ENCODE measurements at places on chromosomes 7 and 10.
A peak's percentile ranks its signal among the peaks of the same experiment; 100 is the strongest.

DNA sequence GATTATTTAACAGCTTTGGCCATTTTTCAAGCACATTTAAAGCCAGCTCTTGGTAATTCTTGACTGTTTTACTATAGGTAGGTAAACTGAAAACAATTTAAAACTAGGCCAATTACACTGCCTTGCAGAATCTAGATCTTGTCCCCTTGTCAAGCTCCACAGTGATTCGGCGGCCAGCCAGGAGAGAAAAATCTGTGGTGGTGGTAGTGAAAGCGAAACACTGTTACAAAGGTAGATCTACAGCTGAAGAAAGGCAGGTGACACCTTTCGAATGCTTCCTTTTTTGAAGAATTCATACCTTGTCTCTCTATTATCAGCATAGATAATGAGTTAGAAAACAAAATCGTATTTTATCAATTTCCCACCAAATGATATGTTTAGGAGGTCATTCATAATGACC, 218.3 kb downstream of the POU6F2 start:
- DNase-seq = no peak

DNA sequence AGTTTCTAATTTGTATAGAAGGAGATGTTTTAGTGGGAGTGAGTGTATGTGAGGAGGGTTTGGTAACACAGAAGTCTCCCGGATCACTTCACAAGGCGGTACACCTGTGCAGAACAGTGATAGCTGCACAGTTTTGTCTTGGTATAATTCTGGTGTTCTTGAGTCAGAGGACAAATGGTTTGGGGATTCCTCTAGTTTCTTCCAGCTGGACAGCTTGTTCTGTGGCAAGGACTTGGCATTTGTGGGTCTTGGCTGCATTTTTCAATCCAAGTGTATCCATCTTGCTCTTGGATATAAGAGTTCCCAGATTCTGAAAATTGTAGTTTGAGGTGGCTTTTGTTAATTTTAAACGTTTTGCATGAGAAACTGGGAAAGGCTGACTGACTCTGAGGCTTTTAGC, 135.7 kb downstream of the AHR start:
- no peak for DNase-seq

- no peak for DNase-seq
Observed at GRCh38 chr10:121188005-121188404, 336.8 kb downstream of the WDR11 start.

GRCh38 chr10:13970236-13970956, 360.3 kb downstream of the FRMD4A start:
- no peak for DNase-seq

- no peak for DNase-seq
Observed at GRCh38 chr7:25460433-25460832, 232.1 kb upstream of the NPVF start.

DNA sequence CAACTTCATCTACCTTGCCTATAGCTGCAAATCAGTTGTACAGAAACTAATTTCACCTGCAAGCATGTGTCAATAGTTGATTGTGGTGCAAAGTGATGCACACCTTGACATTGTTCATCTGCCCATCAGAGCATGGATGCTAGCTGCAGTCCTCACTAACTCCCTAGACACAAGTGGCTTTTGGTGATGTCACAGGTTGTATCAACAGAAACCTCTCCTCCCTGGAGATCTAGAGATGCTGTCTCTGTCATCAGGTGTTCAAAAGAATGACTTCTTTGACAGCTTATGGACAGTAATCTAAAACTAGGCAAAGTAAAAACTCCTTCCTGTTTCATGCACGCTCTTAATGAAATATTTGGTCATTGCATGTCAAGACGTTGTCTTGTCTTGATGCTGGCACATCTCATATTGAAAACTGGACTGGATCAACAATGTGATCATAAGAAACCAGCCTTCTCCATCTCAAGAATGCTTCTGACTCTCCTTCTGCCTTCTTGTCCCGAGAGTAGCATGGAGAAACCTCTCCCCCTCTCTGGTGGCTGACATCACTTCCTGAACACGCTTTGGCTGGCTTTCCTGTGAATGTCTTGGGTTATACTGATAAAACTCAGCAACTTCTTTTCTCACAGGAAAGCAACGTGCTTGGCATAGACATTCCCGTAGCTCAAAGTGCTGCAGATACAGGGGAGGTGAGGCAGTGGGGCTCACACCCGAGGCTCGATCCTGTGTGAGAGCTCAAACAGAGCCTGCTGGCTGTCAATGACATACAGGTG, 176.2 kb upstream of the CDCA7L start:
- no peak for DNase-seq

GRCh38 chr10:70588255-70588654, 14.3 kb downstream of the PRF1 start:
- DNase-seq = no peak

- no peak for DNase-seq
Observed at GRCh38 chr10:117667831-117668230, 125.3 kb downstream of the EMX2 start.

- no peak for DNase-seq
Observed at GRCh38 chr7:27178366-27178765, 4.2 kb upstream of the HOXA10 start.

DNA sequence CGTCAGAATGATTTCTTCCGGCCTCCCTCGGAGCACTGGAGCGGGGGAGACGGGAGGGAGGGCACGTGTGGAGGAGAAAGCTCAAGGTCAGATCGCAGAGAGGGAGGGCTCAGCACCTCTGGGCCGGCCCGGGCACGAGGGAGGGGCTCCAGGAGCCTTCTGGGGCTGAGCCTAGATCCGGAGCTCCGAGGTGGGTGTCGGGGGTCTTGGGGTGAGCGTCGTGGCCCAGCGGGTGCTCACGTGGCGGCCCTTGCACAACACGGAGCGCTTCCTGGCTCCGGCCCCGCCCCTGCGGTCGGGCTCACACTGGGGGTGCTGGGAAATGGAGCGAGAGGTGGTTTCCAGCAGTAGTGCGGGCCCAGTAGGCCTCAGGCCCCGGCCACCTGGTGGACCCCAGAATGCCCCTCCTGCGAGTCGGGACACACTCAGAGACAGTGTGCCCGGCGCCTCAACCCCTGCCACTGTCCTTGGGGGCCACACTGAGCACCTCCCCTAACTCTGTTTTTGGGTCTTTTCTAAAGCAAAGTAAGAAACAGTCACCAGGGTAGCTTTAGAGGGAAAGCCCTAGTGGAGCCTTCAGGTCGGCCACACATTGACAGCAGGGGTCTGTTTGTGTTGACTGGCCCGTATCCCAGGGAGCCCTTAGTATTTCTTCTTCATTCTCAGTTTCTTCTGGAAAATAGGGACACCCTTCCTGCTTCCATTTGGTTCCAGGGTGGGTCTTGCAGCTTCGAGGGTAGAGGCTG, 798 bp downstream of the PPIF start:
- DNase-seq = peak; percentile 67

- no peak for DNase-seq
Observed at GRCh38 chr10:109740436-109740835, 182.9 kb downstream of the XPNPEP1 start.

DNA sequence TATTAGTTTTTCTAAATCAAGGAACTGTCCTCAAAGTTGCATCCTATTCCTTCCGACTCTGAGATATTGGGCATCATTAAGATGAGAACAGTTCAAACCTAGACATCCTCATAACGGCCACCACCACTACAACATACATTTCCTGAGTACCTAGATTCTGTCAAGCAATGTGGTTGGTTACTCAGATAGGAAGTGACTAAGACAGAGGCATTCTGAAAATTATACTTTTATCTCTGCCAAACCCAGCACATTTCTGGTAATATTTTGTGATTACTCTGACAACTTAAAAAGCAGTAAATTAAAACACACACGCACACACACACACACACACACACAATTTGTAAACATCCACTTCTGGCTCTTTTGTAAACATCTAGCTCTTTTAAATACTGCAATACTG, 291.2 kb upstream of the MEOX2 start:
- DNase-seq = no peak

DNA sequence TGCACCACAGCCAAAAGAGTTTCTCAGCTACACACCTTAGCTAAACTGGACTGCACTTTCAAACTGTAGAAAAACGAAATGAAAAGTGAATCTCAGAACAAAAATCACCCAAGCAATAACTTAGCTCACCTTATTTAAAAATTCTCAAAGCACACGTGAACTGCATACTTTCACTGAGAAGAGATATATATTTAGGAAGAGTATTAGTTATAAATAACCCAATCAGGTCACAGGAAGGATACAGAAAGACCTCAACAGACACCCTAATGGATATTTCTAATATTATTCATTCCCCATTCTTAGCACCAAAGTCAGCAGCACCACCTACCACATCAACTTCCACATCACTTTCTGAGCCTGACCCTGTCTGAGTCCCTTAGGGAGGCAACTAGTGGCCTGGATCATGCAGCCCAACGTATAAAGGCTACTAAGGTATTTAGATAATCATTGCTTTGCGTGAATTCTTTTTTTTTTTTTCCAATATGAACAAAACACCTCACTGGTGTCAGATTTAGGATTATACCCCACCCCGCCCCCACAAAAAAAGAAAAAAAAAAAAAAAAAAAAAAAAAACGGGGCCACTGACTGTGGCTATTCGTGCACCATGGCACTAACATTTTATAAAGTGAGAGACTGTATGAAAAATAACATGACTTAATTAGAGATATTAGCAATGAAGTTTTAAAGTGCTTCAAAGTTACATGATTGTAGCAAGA, 2.6 kb downstream of the ABI1 start:
- DNase-seq = no peak

- DNase-seq = no peak
Observed at GRCh38 chr10:127194599-127194998, 1.8 kb downstream of the INSYN2A start.
